ENCODE measurements at places on chromosomes 5 and 9.

DNA sequence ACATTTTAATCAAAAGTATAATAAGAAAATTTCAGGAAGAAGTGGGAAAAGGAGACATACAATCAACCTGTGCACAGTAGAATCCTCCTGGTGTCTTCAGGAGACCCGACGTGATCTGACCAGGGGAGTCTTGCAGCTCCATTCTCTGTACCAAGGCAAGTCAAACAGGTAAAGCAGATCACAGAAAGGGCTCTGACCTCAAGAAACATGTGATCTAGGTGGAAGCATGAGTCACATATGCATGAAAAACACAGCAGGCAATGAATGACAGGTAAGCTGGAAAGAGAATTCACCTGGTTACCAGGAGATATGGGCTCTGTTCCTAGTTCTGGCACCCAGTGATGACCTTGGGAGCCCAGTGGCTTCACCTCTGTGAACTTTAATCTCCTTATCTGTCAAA lies 19.4 kb upstream of the FABP6 start:
- no peak for DNase-seq

GRCh38 chr5:66013397-66013796 lies 87.0 kb downstream of the ERBIN start:
- DNase-seq, result no peak

- DNase-seq, result no peak
Measured at GRCh38 chr9:77987880-77988525, 43.6 kb downstream of the GNAQ start.

GRCh38 chr5:120386981-120387380 lies 77.1 kb upstream of the PRR16 start:
- DNase-seq, result no peak

- no peak for DNase-seq
Measured at GRCh38 chr5:78287833-78288232, 6.7 kb downstream of the AP3B1 start.

DNA sequence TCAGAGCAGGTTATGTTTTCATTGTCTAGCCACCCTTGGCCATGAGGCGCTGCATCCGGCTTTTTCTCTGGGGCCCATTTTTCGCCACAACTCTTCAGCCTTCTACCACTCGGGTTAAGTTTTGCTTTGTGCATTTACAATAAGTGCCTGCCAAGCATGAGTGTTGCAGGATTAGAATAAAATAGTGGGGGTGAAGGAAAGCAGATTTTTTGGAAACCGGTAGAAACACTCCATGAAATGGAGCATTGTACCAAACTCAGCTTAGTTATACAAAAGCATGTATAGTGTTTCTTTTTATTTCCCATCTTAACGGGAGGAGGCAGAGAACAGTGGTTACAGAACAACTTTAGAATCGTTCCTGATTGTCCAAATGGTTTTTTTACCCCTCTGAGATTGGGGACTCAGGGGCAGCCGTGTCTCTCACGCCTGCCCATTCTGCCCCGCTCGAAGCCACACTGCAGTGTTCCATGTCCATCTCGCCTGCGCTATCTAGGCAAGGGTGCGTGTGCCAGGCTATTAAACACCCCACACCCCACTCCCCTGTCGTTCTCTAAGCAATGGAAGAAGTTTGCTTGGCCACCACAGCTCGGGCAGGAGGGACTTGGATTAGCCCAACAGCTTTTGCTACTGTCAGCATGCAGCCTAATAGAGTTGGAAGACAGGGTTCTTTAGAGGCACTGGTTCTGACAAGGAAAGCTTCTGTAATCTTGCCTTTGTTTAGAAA lies 268.8 kb upstream of the WWC1 start:
- no peak for DNase-seq

GRCh38 chr9:123749580-123750202 lies 180.2 kb downstream of the DENND1A start:
- DNase-seq, result no peak

GRCh38 chr9:137000177-137000930 lies 4.0 kb upstream of the CLIC3 start:
- DNase-seq, result no peak

- DNase-seq, result no peak
Measured at GRCh38 chr5:133273661-133274596, 222.1 kb downstream of the HSPA4 start.

- DNase-seq, result no peak
Measured at GRCh38 chr5:61279725-61280124, 52.3 kb upstream of the ZSWIM6 start.

DNA sequence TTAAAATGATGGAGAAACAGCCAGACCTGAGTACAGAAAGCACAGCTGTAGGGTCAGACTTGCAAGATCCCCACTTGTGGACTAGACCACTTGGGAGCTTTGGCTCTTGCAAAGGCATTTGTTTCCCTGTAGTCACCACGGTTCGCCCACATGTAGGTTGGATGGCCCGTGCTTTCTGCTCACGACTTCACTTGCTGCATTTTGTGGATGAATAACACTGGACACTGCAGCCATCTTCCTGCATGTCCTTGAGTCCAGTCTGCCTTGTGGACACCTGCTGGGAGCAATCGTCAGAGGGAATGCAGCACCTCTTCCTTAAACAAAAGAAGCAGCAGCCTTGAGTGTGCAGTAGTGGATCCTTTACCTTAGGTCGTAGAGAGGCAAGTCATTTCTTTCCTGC lies 372.9 kb upstream of the IRX2 start:
- DNase-seq, result no peak

GRCh38 chr9:69667306-69667705 lies 4.9 kb downstream of the APBA1 start:
- DNase-seq, result no peak

DNA sequence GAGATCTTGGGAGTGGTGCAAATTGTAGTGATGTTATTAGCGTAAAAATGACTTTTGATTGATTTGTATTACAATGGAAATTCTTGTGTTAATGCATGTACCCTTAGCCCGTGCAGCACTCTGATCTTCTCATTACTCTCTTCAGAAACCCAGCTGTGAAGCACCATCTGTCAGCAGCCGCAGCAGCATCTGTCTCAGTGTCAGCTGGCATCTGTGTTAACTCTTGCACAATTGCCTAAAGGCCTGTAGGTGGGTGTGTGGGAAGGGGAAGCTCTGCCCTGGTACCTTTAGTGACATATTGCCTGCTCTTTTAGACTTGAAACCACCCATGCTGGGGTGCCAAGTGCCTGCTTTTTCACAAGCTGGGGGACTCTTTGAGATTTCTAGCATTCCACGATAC lies 101.3 kb downstream of the FBXL7 start:
- no peak for DNase-seq

All from DMS79 treated with DMSO at 0.1 percent for 48 hours (cell line).